ENCODE measurements at places on chromosomes 7 and 10. TPM values are rescaled to one million over a fixed set of nuclear protein-coding genes. Genes with fewer than 3 reads are reported as not detected.

Gene TMEM178B
- polyA plus RNA-seq = 0.49 TPM

Gene AQP1
- polyA plus RNA-seq = 88.7 TPM

Gene MMD2
- polyA plus RNA-seq = 0.09 TPM

Gene POT1
- polyA plus RNA-seq = 19.8 TPM

Gene NACAD
- 6.5 TPM for polyA plus RNA-seq

Gene MYH16
- polyA plus RNA-seq = 0.28 TPM

Gene CPA5
- 1.9 TPM for polyA plus RNA-seq

Gene RTKN2
- polyA plus RNA-seq = 5.6 TPM

Measured in muscle of leg (tissue), 16 donors.